ENCODE measurements at places on chromosomes 1 and 21.

- no peak for DNase-seq
Observed at GRCh38 chr1:201648066-201648906, 109.4 kb downstream of the NAV1 start.

- peak; percentile 41 for DNase-seq
Observed at GRCh38 chr1:1889847-1890505, 911 bp downstream of the GNB1 start.

DNA sequence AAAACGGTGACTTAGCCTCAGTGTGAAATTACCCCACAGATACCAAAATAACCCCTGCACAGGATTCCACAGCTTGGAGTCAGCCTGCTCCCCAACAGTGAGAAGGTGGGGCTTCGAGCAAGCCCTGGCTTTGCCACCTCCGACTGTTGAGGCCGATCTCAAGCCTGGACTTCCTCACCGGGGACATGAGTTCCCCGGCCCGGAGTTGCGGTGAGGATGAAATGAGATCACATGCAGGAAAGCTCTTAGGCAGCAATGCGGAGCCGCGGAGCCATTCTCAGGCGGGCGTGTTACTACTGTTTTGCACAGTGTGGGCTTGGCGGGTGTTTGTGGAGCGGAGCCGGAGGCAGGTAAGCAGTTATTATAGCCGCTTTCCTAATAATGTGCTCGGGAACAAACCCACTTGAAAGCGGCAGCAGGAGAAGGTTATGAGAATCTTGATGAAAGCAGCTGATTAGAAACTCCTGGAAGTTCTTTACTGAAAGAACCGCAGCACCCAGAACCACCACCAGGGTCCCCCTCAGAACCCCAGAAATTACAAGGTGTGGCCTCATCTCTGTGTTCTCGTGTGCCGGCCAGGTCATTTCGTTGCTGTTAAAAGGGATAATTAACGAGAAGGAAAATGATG lies 3.9 kb upstream of the CLSTN1 start:
- DNase-seq: no peak

GRCh38 chr1:21514245-21514644 lies 5.0 kb downstream of the ALPL start:
- no peak for DNase-seq

DNA sequence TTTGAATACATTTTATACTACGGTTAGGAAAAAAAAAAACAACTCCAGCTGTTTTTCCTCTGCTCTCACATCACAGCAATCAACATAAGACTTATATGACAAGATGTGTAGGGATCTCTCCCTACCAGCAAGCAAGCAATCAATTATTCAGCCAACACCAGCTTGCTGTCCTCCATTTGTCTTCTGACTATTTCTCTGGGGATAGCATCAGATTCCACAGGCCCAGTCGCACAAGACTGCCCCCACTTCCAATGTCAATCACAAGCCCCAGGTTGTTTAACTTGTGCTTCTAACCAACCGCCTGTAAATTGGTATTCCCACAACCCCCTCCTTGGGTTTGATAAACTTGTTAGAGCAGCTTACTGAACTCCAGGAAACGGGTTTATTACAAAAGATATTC lies 873.1 kb upstream of the TMPRSS15 start:
- no peak for DNase-seq

- no peak for DNase-seq
Observed at GRCh38 chr1:88961081-88961480, 31.3 kb downstream of the KYAT3 start.

GRCh38 chr1:107750364-107750959 lies 214.5 kb downstream of the VAV3 start:
- peak; percentile 45 for DNase-seq

GRCh38 chr21:46023555-46023954 lies 42.0 kb downstream of the COL6A1 start:
- no peak for DNase-seq

DNA sequence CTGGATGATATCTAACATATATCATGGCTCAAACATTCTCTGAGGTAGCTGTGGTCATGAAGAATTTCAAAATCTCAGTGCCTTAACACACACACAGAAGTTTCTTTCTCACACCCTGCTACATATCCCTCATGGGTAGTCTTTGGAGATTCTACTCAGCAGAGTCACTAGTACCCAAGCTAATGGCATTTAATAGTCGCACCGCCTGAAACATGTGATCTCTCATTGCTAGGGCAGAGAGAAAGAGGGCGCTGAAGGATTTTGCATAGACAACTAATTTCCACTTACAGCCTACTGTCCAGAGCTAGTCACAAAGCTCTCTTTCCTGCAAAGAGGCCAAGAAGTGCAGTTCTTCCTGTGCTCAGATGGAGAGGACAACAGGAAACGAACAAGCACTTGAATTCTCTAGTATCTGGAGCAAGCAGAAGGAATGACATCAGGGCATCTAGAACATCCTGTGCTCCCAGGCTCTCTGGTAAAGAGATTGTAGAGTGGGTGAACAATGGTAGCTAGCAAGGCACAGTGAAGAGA lies 183.4 kb upstream of the PTBP2 start:
- no peak for DNase-seq

DNA sequence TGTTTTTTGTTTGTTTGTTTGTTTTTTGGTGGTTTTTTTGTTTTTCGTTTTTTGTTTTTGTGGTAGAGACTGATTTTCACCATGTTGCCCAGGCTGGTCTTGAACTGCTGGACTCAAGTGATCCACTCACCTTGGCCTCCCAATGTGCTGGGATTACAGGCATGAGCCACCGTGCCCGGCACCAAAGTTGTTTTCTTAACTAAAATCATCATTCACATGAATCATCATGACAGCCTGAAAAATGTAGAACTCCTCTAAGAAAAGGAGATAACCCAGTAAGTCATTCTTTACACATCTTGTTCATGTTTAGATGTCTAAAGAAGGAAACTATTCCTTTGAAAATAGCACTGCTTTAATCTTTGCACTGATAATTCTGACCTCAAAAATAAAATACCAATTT lies 37.5 kb downstream of the DISP1 start:
- DNase-seq: no peak

DNA sequence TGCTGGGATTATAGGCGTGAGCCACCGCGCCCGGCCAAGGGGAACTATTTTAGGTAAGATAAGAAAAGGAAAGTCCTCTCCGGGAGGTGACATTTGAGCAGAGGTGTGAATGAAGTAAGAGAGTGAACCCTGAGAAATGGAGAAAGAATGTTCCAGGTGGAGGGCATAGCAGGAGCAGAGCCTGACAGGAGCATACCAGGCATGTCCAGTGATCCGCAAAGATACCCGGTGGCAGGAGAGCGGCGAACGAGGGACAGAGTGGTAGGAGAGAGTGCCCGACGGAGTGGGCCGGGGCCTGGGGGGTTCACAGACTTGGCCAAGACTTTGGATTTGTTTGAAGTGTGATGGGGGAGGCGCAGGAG lies 7.9 kb upstream of the RPS6KA1 start:
- no peak for DNase-seq

DNA sequence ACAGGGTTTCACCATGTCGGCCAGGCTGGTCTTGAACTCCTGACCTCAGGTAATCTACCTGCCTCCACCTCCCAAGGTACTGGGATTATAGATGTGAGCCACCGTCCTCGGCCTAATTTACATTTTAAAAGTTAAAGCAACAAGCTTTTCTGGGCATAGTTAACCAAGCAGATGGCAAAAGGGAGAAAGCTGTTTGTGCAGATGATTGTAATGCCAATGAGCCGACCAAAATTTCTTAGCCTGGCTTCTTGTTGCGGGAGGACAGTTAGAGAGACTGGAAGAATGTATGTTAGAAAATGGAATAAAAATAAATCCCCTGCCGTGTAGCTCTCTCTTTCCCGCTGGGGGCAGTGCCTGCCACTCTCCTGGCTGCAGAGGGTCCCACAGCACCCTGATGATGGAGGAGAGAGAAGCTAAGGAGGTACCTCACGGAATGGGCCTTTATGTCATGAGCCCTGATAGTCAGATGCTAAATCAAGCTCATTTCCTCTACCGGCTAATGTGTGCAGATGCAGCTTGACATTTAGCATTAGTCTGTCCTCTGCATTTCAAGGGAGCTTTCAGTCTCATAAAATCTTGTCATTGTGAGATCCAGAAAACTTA lies 87.2 kb downstream of the HHAT start:
- no peak for DNase-seq

DNA sequence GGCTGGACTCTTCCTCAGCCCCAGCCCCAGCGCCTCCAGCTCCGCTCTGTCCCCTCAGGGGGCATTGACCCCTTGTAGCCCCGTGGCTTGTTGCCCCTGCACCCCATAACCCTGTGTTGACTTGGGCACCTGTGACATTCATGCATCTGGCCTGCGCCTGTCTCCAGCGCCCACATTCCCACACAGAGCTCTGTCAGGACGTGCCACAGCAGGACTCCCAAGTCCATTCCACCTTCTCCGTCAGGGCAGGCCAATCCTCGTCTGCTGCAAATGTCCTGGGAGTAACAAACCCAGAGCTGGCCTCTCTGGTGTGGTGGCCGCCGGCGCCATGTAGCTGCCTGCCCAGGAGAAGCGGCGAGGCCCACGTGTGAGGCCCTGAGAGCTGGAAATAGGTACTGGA lies 60.6 kb downstream of the AGPAT3 start:
- DNase-seq: no peak

GRCh38 chr21:44300262-44300959 lies 558 bp downstream of the PFKL start:
- peak; percentile 55 for DNase-seq

- peak; percentile 58 for DNase-seq
Observed at GRCh38 chr1:110210604-110211495, 736 bp downstream of the KCNC4 start.

DNA sequence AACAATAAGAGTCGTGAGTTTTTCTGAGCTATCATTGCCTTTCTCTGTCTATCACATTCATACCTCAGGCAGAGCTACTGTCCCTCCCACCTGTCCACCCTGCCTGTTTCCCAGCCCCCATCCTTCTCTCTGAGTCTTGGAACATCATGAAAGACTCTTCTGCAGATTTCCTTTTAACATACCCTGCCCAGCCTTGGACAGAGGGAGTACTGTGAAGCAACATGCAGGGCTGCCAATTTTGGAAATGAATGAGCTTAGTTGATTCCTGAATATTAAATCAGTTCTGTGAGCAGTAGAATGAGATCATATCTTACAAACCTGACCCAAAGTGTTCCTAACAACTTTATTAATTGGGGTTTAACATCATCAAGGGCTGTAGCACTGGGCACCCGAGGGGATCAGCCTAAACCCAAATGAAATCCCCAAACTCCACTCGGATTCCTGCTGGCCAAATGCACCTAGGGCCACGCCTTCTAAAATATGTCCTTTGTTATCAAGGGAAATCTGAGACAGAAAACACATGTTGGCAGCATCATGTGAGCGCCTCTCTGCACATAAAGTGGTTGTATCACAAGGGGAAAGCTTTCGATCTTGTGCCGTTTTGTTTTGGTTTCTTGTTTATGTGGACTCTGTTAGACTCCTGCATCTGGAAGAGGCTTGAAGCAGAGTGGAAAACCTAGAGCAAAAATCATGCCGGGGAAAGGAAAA lies 357.6 kb downstream of the KIF26B start:
- DNase-seq: no peak

DNA sequence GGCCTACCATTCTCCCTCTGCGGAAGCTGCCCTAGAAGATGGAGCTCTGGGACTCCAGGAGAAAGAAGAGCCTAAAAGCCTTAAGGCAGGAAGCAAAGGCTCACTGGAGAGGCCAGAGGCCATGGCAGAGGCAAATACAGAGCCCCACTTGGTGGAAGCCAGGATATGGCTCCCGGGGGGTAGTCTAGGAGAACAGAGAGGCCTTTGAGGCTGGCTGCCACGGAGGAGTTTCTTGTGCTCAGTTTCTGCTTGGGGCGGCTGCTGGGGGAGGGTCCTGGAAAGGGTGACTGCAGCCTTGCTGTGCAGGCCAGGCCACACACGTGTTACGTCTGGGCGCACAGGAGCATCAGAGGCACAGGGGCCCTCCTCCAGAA lies 5.4 kb downstream of the CC2D1B start:
- no peak for DNase-seq

- DNase-seq: no peak
Observed at GRCh38 chr1:158646465-158646864, 40.0 kb downstream of the SPTA1 start.

- no peak for DNase-seq
Observed at GRCh38 chr1:160741092-160741501, 2.0 kb downstream of the SLAMF7 start.

DNA sequence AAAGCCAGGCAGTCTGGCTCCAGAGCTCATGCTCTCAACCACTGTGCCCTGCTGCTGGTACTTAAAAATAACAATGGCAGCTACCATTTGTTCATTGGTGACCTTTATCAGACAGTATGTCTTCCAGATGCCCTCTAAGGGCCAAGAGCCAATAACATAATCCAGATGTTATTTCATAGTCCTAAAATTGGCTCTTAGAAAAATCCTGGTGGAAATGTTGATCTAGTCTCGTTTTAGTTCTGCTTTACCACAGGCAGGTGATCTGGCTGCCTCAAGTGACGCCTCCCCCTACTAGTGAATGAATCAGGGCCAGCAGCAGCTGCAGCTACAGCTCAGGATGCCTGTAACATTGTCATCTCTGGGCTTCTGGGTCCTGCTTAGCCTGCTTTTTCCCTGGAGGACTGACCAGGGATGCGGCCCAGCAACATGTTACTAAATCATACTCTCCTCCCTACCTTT lies 12.6 kb upstream of the HMGN2 start:
- DNase-seq: no peak

- no peak for DNase-seq
Observed at GRCh38 chr1:66696771-66697170, 55.5 kb upstream of the DYNLT5 start.

GRCh38 chr1:222105393-222105737 lies 363.5 kb upstream of the DUSP10 start:
- DNase-seq: no peak

- no peak for DNase-seq
Observed at GRCh38 chr21:21226472-21226871, 228.3 kb downstream of the NCAM2 start.

DNA sequence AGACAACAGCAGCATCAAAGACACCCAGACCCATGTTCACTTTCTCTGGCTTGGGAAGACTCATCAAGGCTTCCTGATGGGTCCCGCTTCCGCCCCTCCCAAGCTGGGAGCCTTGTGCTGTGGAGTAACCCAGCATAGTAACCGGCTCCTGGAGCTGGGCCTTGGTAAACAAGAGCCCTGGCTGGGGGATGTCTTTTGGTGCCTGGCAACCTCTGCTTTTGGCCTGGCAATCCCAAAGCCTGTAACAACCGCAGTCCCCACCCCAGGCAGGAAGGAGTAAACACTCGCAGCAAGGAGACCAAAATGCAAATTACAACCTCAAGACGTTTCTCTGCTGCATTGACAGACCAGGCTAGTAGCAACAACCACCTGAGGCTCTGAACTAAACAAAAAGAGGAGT lies 16.9 kb upstream of the THRAP3 start:
- DNase-seq: no peak
